H1 (cell line): ENCODE measurements at places on chromosomes 12 and 14. TPM values are rescaled to one million over a fixed set of nuclear protein-coding genes. Genes with fewer than 3 reads are reported as not detected.

GPR135 gene
- polyA plus RNA-seq, result 0.48 and 0.66 TPM in 2 replicates

BIN2 gene
- polyA plus RNA-seq, result 0.05 TPM in 1 of 2 replicates, not detected in the other

PRH2 gene
- 0.16 TPM in 1 of 2 replicates, not detected in the other for polyA plus RNA-seq

MIP gene
- 0.05 and 0.13 TPM in 2 replicates for polyA plus RNA-seq

CCER1 gene
- not detected in 2 replicates for polyA plus RNA-seq

KRT79 gene
- polyA plus RNA-seq, result not detected in 2 replicates

SALL2 gene
- polyA plus RNA-seq, result 310 and 356 TPM in 2 replicates

A2M gene
- 0.15 and 0.27 TPM in 2 replicates for polyA plus RNA-seq

IFNG-AS1 gene
- not detected in 2 replicates for polyA plus RNA-seq

EXOC3L4 gene
- 0.24 and 0.57 TPM in 2 replicates for polyA plus RNA-seq

ATL1 gene
- 2.1 and 4.0 TPM in 2 replicates for polyA plus RNA-seq

SPX gene
- 0.38 and 1.2 TPM in 2 replicates for polyA plus RNA-seq

PRIMA1 gene
- 2.8 and 3.6 TPM in 2 replicates for polyA plus RNA-seq
